ENCODE measurements at places on chromosomes 1 and 21. TPM values are rescaled to one million over a fixed set of nuclear protein-coding genes. Genes with fewer than 3 reads are reported as not detected.

Gene FNDC5
- not detected for total RNA-seq

Gene DEPDC1
- 41.2 TPM for total RNA-seq

Gene CRNN
- total RNA-seq: not detected

Gene LCE1F
- total RNA-seq: not detected

Gene NBPF8
- total RNA-seq: 10.8 TPM

Gene CADM3
- total RNA-seq: not detected

Gene IGSF21
- not detected for total RNA-seq

Gene LCE6A
- total RNA-seq: not detected

Gene NBL1
- 98.1 TPM for total RNA-seq

Gene DHDDS
- total RNA-seq: 28.4 TPM

Gene CLCNKA
- total RNA-seq: 0.14 TPM

Gene CR2
- 0.81 TPM for total RNA-seq
